Purkinje cell (primary cell): ENCODE measurements at places on chromosomes 3 and 15. TPM values are rescaled to one million over a fixed set of nuclear protein-coding genes. Genes with fewer than 3 reads are reported as not detected.

The PLSCR4 gene
- polyA plus RNA-seq: 15.6 and 15.9 TPM in 2 replicates

The CKMT1B gene
- 73.4 and 92.8 TPM in 2 replicates for polyA plus RNA-seq

The ARPIN gene
- 0.22 and 4.3 TPM in 2 replicates for polyA plus RNA-seq

The PCBP4 gene
- 0.67 and 2.1 TPM in 2 replicates for polyA plus RNA-seq

The HRG gene
- not detected in 2 replicates for polyA plus RNA-seq

The CCR1 gene
- polyA plus RNA-seq: not detected in 2 replicates

The IL17RE gene
- 0.42 TPM in 1 of 2 replicates, not detected in the other for polyA plus RNA-seq

The GUCA1C gene
- not detected in 2 replicates for polyA plus RNA-seq

The SMCO1 gene
- 1.5 TPM in 1 of 2 replicates, not detected in the other for polyA plus RNA-seq

The KNG1 gene
- polyA plus RNA-seq: not detected in 2 replicates

The SLC9C1 gene
- not detected in 2 replicates for polyA plus RNA-seq

The IP6K1 gene
- polyA plus RNA-seq: 2.9 and 3.6 TPM in 2 replicates

The PLA2G4D gene
- polyA plus RNA-seq: 0.35 and 1.7 TPM in 2 replicates

The SPTBN5 gene
- polyA plus RNA-seq: 0.79 and 1.4 TPM in 2 replicates

The SOX2 gene
- polyA plus RNA-seq: 5.7 and 7.0 TPM in 2 replicates

The TNNC1 gene
- 0.71 TPM in 1 of 2 replicates, not detected in the other for polyA plus RNA-seq

The NR1I2 gene
- 0.31 TPM in 1 of 2 replicates, not detected in the other for polyA plus RNA-seq

The ANKUB1 gene
- not detected in 2 replicates for polyA plus RNA-seq

The MAP2K1 gene
- 110 and 166 TPM in 2 replicates for polyA plus RNA-seq

The ZMAT3 gene
- 51.0 and 57.9 TPM in 2 replicates for polyA plus RNA-seq

The SH2D7 gene
- not detected in 2 replicates for polyA plus RNA-seq

The GOLGA6D gene
- polyA plus RNA-seq: not detected in 2 replicates

The TPRG1 gene
- 0.64 TPM in 1 of 2 replicates, not detected in the other for polyA plus RNA-seq

The TLR9 gene
- not detected in 2 replicates for polyA plus RNA-seq

The SAXO2 gene
- polyA plus RNA-seq: 5.5 and 6.4 TPM in 2 replicates

The TRH gene
- polyA plus RNA-seq: 0.40 TPM in 1 of 2 replicates, not detected in the other

The A4GNT gene
- polyA plus RNA-seq: not detected in 2 replicates

The PLSCR2 gene
- 9.1 and 10.3 TPM in 2 replicates for polyA plus RNA-seq

The GOLGA6A gene
- not detected in 2 replicates for polyA plus RNA-seq

The TTLL13 gene
- 0.31 and 0.79 TPM in 2 replicates for polyA plus RNA-seq
